Epithelial cell of proximal tubule (primary cell): ENCODE measurements at places on chromosomes 7 and 10.
A peak's percentile ranks its signal among the peaks of the same experiment; 100 is the strongest.

DNA sequence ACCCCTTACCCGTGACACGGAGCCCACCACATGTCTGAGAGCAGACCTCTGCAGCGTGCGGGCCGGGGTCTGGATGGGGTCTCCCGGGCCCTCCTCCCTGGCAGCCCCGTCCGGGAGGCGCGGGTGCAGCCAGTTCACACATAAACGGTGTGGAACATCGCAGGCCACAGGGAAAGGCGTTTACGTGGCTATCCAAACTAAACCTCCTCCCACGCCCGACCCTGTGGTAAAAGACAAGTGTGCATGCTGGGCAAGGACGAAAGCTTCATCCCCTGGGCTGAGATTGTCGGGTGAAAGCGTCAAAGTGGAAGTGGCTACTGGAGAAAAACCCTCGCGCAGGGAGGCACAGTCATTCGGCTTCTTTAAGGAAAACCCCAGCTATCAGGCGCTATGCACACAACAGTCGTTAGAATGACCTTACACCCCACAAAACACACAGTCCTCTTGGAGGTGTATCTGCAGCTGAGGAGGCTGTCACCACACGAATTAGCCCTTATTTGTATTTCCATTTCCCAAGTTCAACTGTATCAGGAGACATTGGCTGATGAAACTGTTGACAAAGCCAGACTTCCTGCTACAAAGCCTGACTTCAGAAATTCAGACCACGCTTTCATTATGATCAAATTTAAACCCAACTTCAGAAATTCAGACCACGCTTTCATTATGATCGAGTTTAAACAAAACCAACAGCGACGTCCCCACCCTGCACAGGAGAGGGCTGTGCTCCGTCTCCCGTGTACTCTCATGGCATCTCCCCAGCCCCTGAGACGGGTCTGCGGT is 15.3 kb downstream of the GPER1 start:
- DNase-seq: no peak

- DNase-seq: no peak
These were observed 20.3 kb upstream of the RNF32 start for GRCh38 chr7:156620291-156620675.

- DNase-seq: no peak
These were observed 116.6 kb upstream of the WDR11 start for GRCh38 chr10:120734483-120735078.

- DNase-seq: no peak
These were observed 10.9 kb upstream of the ZFAND2A start for GRCh38 chr7:1170741-1171501.

- DNase-seq: no peak
These were observed 50.1 kb upstream of the ADRB1 start for GRCh38 chr10:113993489-113993991.

DNA sequence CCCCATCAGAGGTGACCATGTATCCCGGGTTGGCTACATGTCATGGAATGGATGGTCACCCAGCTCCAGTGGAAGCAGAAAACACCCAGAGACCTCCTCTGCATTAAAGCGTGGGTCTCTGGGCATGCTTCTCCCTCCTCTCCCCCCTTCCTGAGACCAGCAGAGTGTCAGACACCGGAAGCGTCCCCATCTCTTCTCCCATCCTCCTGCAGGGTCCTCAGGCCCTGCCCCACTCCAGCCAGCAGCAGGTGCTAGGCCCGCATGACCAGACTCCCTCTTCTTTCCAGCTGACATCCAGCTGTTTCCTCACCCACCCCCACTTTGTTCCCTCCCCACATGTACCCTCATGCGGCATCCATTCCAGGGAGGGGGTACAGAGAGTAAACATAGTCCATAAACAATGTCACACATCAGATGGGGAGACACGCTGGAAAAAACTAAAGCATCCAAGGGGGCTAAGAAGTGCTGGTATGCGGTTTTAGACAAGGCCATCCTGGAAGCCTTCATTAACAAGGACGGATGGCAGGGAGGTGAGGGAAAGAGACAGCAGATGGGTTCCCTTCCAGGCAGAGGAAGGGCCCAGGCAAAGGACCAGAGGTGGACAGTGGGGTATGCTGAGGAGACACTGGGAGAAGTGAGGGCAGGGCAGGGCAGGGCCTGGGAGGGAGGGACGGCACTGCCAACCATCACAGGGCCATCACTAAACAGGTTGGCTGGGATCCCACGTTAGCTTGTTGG is 12.5 kb upstream of the SLC18A3 start:
- no peak for DNase-seq

DNA sequence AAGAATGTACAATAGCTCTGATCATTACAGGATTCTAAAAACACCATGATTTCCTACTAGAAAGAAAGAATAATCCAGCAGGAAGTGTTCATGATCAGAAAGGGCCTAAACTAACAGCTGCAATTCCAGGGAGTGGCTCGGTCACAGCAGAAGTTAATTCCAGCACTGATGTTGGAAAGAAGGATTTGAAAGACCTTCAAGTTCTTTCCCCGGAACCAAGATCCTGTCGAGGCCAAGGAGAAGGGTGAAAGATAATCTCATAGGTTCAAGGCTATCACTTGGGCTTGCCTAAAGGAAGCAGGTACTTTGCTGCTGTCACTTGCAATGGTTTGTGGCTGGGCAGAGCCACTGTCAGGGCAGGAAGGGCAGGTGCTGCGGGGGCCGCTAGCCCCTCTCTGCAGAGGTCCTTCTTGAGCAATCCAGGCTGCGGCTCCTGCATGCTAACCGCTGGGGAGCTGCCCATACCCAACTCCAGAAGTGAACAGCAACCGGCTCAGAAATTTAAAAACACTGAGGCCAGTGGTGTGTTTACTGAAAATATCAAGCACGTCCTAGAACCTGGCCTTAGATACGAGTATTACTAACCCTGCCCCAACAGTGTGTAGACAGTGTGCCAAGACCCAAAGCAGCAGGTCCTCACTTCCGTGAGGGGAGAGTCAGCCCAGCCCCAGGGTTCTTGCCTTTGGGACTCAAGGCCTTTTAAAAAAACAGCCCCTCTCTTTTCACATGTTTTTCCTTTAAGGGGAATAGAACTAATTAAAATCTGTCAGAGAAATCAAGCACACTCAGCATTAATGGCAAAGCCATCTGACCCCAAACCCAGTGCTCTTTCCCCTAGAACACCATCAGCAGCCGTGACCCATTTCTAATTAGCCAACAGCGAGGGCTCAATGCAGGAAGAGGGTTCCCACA is 76.8 kb downstream of the VIPR2 start:
- DNase-seq: no peak

- DNase-seq: no peak
These were observed 56.9 kb downstream of the ADK start for GRCh38 chr10:74207691-74208480.

DNA sequence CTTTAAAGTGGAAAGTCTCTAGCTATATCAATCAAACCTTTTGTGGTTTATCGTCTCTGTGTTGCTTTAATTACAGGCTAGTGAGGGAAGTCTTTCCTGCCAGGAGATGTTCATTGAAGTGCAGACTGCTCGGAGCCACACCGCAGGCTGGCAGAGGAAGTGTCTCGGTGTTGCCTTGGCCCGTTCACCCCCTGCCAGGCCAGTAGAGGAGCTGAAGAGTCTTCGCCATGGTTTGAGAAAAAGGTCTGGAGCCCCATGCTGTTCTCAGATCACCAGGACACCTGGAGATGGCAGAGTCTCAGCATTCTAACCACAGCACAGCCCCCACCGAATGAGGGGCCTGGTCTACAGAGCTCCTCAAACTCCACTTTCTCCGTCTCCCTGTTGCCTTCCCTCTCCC is 275.9 kb upstream of the PLPP4 start:
- no peak for DNase-seq

GRCh38 chr7:85095806-85096205 is 91.0 kb downstream of the SEMA3D start:
- no peak for DNase-seq

GRCh38 chr10:15632456-15633091 is 87.1 kb downstream of the ITGA8 start:
- DNase-seq: no peak

- no peak for DNase-seq
These were observed 271.7 kb downstream of the ARHGAP12 start for GRCh38 chr10:31656851-31657433.

- DNase-seq: no peak
These were observed 14.8 kb upstream of the SH2D4B start for GRCh38 chr10:80522756-80523363.

- peak; percentile 97 for DNase-seq
These were observed 177.1 kb upstream of the SVIL start for GRCh38 chr10:29811751-29812427.

DNA sequence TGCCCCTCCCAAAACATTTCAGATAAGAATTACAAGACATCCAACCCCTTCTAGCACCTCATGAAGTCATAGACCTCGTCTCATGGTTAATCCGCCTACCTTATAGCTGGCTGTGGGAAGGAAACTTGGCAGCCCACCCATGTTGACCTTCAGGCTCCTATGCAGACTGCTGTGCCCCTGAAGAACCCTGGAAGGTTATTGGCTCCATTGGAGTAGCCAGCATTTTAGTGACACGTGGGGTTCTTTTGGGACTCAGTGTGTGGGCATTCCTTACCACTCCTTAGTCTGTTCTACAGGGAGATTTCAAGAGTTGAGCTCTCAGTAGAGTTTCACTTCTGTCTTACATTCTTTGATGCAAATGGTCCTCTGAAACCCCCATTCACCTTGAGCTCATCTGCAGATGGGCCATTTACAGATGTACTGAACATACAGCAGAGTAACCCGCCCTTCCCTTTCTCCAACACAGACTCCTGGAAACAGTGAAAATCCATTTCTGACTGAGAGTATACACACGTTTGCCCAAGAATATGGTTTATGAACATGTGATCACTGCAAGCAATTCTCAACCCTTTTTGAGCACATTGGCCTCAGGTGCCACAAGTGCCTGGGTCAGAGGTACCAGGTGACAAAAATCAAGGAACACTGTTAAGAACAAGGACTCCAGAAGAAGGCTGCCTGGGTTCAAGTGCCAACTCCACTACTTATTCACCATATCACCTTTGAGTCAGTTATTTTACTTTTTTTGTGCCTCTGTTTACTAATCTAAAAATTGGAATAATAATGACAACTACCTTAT is 54.0 kb upstream of the HECW1 start:
- no peak for DNase-seq
